Stimulated activated CD8-positive, alpha-beta memory T cell treated with anti-CD3 and anti-CD28 coated beads, Interleukin-15, amount 100 ng/mL, for 4 hours (primary cell): ENCODE measurements at places on chromosomes 7 and 10.

GRCh38 chr7:10677668-10678232 lies 295.9 kb upstream of the PHF14 start:
- no peak for DNase-seq

- no peak for DNase-seq
Measured at GRCh38 chr7:135962802-135963201, 14.4 kb downstream of the MTPN start.

DNA sequence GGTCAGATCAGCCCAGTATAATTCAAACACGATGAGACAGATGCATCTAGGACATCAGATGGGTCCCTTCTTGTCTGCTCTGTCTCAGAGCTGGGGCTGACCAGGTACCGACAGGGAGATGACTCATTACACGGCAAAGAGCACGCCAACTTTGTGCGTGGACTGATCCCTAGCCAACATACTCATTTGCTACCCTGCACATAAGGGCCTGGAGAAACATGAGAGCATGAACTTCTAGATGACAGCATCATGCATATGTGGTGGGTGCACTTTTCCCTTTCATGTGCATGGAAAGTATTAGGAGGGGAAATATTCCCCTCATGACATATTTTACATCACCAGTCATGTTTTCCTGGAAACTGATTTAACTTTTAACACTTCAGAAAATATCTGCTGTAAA lies 35.1 kb upstream of the NPVF start:
- DNase-seq = no peak

DNA sequence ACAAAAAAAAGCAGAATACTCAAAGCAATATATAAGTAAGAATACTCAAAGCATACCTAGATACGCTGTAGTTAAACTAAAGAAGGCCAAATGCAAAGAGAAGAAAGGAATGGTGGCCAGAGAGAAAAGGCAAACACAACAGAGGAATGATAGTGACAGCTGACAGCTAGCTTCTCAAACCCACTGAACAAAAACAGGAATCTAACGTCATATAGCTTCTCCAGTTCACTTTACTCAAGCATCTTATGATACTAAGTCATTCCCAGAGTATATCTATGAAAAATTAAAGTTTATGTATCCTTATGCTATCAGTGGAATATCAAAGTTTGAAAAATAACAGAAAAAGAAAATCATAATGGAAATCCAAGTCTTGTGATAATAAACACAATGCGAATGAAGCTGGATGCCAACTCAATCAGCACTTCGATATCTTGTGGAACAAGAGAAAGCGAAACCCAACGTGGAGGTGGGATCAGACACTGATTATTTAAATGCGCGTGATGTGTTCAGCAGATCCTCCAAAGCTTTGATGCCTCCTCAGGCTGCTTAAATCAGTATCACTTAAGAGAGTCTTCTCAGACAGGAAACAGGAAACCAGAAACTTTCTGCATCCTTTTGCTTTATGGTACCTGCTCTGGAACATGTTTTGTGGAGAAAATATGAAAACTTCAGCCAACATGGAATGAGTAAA lies 102.8 kb downstream of the PIP4K2A start:
- DNase-seq = no peak

DNA sequence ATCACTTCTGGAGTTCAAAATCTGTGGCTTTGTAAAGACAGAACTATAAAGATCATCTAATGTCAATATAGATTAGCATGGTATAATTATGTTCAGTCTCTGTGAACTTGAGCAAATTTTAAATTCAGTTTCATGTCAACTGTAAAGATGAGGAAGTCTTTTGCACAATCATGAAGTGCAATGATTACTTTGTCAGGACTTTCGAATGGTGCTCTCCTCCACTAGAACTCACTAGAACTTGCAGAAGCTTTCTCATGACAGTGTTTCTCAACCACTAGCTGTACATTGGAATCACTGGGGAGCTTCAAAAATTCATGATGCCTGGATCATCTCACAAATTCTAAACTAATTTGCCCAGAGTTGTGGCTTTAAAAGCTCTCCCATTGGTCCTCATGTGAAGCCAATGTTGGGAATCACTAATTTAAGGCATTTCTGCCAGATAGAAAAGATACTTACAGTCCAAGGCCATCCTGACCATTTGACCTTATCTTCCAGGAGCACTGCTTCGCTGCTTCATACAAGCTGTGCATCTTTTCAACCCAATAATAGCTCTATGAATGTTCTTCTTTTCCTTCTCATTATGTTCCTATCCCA lies 12.9 kb downstream of the OR2AE1 start:
- DNase-seq = no peak

GRCh38 chr7:131336956-131337355 lies 9.3 kb downstream of the MKLN1 start:
- DNase-seq = no peak

DNA sequence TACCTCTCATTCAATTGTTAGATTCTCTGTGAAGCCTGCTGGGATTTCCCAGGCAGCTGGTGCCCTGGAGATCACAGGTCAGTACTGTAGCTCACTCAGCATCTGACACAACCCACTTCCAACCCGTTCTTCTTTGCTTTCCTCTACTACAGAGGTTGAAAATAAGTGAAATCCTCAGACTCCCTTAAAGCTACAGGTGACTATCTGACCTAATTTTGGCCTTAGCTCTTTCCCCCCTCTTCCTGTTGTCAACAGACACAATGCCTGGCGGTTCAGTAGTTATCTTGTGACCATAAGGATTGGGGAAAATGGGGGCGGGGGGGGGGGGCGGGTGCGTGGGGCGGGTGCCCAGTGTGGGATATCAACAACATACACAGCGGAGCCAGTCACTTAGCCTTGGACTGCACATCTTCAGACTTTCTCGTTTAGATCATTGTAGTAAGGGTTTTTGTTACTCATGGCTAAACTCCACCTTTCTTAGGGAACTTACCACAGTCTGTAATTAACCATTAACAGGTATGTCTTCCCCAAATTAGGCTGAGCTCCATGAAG lies 37.8 kb downstream of the MTPN start:
- no peak for DNase-seq

DNA sequence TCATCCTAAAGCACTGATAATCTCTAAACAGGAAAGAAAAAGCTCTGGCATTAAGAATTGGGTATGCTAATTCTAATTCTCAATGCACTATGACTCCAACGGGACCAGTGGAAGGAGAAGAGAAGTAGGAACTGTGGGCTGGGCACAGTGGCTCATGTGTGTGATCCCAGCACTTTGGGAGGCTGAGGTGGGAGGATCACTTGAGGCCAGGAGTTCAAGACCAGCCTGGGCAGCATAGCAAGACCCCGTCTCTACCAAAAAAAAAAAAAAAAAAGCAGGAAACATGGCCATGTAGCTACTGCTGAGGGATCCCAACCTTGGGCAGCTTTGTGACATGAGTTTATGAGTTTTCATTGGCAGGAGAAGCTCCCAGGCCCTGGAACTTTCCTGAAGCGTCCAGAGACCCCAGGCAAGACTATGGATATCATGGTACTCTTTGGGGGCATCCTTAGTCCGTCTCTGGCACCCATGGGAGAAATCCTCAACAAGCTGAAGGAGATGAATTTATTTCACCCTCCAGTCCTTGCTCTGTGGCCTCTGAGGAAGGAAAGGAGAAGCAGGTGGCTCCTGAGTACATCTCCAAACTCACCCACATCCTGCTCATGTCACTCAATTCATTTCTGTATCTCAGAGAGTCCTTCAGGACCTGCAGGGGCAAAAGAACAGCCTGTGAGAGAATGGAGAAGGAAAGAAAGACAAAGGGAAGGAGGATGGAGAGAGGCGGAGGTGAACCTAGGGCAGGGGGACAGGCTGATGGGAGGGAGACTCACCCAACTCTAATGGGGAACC lies 99.5 kb downstream of the SPDYE5 start:
- no peak for DNase-seq

DNA sequence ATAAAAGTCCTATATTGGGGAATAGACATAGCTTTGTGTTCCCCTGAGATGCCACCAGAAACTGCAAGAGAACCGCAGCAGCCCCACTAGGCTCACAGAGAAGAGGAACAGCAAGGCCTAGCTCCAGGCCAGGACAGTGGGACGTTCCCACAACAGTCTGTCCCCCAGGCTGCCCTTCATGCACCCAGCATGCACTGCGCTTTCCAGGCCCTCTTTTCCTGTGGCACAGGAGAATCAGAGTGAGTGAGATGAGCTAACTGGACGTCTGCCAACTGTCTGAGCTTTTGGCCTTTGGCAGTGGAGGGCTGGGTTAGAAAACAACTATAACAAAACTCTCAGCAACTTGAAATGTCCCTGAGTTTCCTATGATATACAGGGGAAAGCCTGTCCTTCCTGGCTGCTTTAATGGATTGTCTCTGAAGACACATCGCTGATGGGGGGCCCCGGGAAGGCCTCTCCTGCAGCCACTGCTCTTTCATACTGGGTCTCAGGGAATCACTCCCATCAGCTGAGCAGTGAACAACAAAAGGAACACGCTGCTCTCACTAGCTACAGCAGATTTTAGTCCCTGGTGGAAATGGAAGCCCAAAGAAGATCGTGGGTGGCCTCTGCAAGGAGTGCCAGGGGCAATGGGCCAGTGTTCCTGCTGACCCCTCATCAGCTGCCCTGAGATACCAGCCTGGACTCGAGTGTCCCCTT lies 53.5 kb downstream of the PODXL start:
- no peak for DNase-seq

DNA sequence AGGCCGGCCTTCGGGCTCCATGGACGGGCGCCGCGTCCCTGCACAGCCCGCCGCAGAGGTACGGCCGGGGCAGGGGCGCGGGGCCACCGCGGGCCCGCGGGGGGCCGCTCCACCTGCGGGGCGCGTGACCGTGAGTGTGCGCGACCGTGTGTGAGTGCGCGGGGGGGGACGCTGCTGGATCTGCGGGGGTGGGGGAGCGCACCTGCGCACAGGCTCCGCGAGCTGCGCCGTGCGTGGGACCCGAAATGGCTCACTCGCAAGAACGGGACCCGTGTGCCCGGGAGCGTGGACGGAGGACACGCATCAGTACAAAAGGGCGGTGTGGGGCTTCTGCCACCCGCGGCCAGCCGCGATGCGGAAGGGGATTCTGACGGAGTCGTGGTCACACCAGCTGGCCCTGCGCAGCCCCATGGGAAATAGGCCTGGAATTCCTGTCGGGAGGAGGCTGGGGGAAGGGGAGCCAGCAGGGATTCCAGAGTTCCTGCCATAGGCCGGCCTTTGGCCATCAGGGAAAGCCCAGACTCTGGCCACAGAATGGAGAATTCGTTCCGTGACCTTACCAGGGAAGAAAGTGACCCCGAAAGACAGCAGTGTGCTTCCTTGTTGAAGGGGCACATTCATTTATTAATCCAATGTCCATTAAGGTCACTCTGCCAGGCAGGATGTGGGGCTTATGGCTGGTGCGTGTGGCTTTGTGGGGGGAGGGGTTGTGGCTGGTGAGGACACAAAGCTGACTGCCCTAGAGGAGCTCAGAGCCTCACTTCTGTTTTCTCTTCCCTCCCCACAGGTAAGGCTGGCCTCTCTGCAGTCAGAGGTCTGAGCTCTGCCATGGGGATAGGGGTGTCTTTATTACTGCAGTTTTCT lies 494 bp downstream of the REPIN1 start:
- peak; percentile 44 for DNase-seq
